ENCODE measurements at places on chromosomes 7 and 10.

DNA sequence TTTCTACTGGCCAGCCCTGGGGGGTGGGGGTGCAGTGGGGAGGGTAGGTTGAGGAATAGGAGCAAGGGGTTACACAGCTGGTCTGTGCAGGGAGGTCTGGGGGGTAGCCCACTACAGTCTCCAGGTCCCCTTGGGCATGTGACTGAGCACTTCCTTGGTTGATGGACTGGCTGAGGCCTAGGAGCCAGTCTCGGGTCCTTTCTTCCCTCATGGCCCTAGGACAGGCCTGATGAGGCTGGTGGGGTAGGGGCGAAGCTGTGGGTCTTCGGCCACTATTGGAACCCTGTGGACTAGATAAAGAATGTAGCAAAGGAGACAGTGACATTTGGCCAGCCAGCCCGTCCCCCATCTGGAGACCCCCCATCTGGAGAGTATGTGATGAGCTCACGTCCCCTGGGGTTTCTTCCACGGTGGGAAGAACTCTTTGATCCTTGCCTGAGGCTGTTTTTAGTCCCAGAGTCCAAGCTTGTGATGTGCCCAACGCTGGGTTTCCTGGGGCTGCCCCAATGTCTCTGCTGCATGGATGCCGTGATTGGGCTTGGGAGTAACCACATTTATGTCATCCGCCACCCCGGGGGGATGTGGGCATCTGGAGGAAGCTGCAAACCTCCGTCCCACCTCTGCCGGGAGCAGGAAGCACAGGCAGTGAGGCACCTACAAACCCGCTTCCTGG is 20.7 kb downstream of the FAM241B start:
- DNase-seq, result no peak

DNA sequence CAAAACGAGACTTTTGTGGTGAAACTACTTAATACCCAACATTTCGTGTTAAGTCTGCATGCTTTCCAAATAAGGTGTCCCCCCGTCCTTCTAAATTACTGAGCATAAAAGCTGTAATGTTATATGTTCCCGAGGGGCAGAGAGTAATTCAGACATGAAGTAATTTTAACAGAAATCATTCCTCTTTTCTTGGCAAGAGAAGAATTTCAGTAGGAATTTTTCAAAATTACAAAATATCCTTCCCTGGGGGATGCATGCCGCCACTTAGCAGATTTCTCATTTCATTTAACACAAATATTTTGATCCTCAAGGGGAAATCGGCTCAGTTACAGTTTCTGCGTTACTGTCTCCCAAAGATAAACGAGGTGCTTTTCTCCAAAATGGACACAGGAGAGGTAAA is 213.2 kb upstream of the RHOBTB1 start:
- DNase-seq, result no peak

GRCh38 chr10:78976825-78977755 is 91.7 kb upstream of the ZMIZ1 start:
- no peak for DNase-seq

DNA sequence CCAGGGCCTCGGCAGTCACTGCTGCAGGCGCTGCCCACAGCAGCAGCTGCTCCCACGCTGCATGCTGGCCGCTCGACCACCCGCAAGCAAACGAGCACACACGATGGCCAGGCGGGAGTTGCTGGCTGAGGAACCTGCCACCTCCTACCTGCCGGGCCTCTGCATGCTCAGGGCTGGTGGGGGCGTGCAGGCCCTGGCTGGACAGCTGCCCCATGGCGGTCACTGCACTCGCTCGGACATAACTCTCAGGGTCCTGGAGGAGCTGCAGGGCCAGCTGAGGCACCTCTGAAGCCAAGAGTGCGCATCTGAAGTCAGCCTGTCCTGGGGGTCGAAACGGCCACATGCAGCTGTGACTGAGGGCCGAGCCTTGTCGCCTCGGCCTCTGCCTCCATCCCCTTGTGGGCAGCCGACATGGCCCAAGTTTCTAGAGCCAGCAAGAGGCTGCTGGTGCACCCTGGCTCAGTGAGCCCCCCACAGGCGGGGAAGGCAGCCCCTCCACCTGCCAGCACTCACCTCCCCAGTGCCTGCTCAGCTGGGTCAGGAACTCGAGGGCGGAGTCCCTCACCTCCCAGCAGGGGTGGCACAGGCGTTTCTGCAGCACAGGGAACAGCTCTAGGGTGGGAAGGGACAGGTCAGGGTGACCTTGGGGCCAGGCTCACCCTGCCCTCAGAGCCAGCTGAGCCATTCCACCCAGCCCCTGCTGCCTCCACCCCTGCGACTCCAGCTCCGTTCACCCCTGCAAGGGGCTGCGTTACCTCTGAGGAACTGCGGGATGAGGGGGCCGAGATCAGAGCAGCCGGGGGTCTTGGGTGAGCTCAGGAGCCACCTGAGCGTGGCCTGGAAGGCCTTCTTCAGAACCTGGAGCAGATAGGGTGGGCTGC is 16.1 kb downstream of the BRAT1 start:
- DNase-seq, result no peak

DNA sequence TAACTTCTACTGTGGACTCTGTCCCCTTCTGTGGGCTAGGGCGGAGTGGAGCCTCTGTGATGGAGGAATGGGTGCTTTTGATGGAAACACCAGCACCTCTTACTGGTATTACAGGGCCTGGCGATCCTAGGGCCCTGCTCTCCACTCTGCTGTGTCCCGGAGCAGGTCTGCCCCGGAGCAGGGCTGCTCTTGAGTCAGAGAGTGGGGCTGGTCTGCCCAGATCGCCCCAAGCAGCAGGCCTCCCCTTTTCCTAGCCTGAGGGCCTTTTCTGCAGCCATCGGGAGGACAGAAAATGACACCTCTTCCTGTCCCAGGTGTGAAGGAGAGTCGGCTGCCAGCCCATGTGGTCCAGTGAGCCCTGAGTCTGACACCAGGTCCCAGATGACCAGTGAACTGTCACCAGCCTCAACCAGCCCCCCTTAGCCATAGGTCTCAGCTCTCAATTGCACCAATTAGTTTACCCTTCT is 1.4 kb downstream of the ZNF282 start:
- no peak for DNase-seq

- no peak for DNase-seq
These were observed 64.4 kb upstream of the ITGA8 start for GRCh38 chr10:15783941-15784636.

DNA sequence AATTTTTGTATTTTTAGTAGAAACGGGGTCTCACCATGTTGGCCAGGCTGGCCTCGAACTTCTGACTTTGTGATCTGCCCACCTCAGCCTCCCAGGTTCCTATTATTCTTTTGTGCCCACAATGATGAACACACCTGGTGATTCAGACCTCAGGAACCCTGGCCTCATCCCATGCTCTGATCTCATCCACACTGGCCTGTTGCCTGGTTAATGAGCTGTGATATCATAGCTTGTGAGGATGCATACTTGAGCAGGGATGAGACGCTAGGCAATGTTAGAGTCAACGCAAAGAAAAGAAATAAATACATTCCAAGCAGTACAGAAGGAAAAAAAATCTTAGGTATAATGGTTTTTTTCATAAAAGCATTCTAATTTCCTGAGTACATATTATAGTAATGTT is 82.4 kb upstream of the RNF32 start:
- DNase-seq, result no peak

DNA sequence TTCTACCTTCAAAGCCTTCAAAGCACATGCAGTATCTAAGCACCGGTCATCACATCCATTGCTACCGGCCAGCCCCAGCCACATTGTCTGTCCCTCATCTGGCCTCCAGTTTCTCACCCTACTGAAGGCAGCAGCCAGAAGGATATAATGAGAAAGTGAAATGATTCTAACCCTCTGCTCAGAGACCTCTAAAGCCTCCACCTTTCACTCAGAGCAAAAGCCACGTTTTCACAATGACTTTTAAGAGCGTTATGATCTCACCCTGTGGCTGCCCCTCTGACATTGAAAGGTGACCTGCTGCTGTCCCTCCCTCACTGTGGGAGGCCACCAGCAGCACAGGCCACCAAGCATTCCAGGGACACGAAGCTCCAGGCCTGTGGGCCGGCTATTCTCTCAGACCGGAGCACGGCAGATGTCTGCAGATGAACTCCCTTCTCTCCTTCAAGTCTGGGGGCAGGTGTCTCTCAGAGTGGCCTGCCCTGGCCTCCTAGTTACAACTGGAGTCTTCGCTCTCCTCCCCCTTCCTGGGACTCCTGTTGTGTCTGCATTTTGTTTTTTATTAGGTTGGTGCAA is 94.9 kb upstream of the EEPD1 start:
- no peak for DNase-seq

DNA sequence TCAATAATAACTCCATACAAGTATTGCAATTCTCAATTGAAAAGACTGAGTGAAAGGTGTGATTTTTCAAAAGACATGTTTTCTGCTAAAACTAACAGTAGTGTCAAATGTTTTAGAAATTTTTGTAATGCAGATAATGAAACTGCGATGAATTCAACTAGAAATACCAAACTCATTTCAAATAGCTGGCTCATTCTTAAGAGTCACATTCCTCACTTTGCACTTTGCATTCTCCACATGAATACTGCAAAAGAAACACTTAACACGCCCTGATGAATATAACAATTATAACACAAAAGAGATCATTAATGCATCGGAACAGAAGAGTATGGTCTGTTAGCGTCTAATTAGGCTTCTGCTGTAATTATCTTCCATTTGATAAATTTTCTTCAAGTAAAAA is 15.5 kb upstream of the TSPAN12 start:
- DNase-seq, result no peak

- DNase-seq, result no peak
These were observed 4.0 kb downstream of the CREM start for GRCh38 chr10:35130663-35131062.

- no peak for DNase-seq
These were observed 103.7 kb downstream of the TRIM24 start for GRCh38 chr7:138563808-138564207.

- no peak for DNase-seq
These were observed 11.6 kb downstream of the PDLIM1 start for GRCh38 chr10:95279042-95279820.

- no peak for DNase-seq
These were observed 85.5 kb downstream of the FAS start for GRCh38 chr10:89076120-89076519.

DNA sequence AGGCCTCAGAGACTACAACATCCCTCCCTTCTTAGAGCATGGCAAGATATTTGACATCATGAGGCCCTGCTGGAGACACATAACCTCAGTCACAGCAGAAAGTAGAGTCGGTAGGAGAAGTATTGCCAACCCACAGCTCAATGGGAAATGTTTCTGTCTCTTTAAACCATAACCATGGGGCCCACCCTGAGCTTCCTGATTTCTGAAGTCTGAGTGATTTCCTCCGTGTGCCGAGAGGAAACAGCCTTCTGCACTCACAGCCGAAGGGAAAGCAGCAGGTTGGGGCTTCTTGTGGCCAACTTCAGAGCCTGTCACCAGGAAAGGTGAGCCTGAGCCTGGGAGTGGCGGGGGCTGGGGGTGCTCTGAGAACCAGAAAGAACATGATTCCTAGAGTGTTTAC is at the start of gene GIMAP1:
GIMAP1 (plus strand) TSS at position 246 of the 400 bp plus-strand sequence. CDS start 2,435 bp downstream, outside the sequence.
- no peak for DNase-seq

GRCh38 chr10:18145652-18146051 is 5.4 kb downstream of the CACNB2 start:
- DNase-seq, result no peak

- no peak for DNase-seq
These were observed 35.7 kb upstream of the EBLN1 start for GRCh38 chr10:22253580-22253882.

GRCh38 chr7:16744518-16745250 is 8.9 kb upstream of the TSPAN13 start:
- no peak for DNase-seq

DNA sequence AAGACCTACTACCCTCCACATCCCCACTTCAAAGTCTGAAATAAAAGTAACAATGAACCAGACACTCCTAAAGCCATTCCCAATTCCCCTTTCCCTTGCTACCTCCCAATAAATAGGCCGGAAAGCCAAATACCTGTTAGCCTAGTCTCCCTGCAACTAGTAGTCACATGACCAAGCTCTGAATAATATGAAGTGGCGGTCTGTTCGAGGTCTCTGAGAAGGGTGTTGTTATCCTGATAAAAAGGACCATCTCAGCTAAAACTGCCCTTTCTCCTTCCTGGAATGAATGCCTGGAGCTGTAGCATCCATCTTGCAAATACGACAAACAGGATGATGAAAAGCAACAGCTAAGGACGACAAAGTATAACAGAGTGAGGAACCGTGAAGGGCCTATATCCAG is 6.0 kb downstream of the KIF5B start:
- no peak for DNase-seq

GRCh38 chr7:39700932-39701331 is 77.6 kb downstream of the RALA start:
- DNase-seq, result no peak

GRCh38 chr10:1514681-1515080 is 222.6 kb downstream of the ADARB2 start:
- no peak for DNase-seq

DNA sequence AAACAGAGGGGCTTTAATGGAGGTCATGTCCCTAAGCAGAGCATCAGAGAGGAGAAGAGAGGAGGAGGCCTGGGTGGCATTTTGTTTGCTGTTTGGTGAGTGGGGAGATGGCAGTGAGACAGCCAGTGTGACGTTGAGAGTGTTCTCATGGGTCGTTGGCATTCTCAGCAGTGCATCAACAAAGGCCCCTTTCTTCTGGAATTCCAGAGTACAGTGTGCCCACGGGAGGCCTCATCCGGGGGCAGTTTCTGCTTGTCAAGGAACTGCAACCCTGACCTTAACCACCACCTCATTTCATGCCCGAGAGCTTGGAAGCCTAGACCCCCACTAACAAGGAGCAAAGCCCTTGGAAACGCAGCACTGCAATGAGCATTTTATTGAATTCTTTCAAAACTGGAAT is 92.9 kb downstream of the CELF2 start:
- DNase-seq, result no peak

- no peak for DNase-seq
These were observed 79.9 kb downstream of the ZMIZ1 start for GRCh38 chr10:79148452-79149344.

- DNase-seq, result no peak
These were observed 48.4 kb downstream of the C10orf71 start for GRCh38 chr10:49347342-49347741.

All from HS-5 (cell line).